ENCODE measurements at places on chromosomes 11 and 22.

- DNase-seq, result no peak
Observed at GRCh38 chr22:33194529-33195077, 136.4 kb upstream of the SYN3 start.

DNA sequence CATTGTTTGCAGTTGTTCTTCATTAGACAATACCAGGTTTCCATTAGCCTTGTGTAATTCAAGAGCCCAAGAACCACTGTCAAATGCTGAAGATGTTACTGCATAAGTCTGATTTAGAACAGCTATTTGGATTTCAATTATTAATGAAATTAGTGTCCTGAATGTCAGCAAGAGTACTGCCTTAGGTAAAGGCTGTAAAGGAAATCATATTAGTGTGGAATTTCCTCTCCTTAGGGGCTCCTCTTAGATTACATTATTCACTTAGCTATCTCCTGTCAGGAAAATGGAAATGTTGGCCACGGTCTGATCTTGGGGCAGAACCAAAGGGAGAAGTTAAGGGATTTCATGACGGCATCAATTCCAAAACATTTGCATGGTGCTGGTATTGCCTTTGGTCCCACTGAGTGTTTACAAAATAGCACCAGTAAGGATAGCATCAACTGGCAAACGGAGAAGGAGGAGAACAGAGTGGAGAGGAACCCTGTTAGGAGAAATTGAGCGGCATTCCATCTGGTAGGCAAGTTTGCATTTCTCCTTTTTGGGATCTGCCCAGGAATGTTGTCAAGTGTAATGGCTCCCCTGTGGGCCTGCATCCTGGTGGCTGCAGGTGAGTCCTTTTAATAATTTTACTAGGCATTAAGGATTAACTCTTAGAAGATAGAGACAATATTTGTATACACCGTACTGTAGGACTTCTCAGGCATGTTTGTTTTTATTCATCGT is at the start of gene HTR3B:
Gene HTR3B (plus strand): TSS at position 418 of the 723 bp plus-strand sequence. CDS start 138 bp downstream, at position 556.
- no peak for DNase-seq

- DNase-seq, result peak; percentile 24
Observed at GRCh38 chr22:20131859-20132685, 468 bp downstream of the ZDHHC8 start.

- no peak for DNase-seq
Observed at GRCh38 chr11:17507773-17508172, 31.1 kb upstream of the ABCC8 start.

DNA sequence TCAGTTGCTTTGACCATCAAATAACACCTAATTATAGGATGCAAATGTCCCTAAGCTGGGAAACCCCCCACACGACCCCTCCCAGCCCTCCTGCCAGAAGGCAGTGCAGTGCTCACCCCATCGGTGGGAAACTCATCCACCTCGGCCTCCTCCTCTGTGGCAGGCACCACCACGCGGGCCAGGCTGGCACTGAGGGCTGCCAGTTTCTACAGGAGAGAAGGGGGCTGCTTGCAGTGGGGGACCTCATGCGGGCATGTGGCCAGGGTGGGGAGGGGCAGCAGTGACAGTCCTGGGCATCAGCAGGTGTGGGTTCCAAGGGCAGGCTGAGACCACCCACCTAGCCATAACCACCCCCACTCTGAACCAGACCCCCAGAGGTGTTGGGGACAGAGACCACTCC is 6.4 kb upstream of the GAL3ST1 start:
- no peak for DNase-seq

DNA sequence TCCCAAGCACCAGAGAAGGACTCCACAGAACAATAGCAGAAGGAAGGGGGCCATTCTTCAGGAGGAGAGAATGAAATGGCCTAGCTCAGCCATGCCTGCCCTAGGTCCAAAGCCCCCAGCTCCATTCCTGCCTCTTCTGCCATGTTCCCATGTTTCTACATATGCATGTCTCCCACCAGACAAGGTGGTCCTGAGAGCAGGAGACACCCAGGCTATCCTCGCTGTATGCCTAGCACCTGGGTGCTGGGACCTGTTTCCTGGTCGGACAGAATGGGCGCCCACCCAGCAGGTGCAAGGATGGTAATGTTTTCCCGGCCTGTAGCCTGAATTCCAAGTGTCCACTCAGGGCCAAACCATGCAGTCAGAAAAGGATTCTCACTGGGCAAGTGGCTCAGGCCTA is 30.2 kb upstream of the SLC35C1 start:
- DNase-seq, result no peak

- DNase-seq, result no peak
Observed at GRCh38 chr11:11237070-11237832, 115.8 kb downstream of the CSNK2A3 start.

- no peak for DNase-seq
Observed at GRCh38 chr11:42996421-42997307, 315.1 kb upstream of the API5 start.

Measured in CD4-positive, alpha-beta T cell treated with Interleukin-10 for 1 hour (primary cell).